Activated naive CD4-positive, alpha-beta T cell treated with Interleukin-2 at 50 U/mL for 16 hours (primary cell): ENCODE measurements at places on chromosomes 6 and 20.

DNA sequence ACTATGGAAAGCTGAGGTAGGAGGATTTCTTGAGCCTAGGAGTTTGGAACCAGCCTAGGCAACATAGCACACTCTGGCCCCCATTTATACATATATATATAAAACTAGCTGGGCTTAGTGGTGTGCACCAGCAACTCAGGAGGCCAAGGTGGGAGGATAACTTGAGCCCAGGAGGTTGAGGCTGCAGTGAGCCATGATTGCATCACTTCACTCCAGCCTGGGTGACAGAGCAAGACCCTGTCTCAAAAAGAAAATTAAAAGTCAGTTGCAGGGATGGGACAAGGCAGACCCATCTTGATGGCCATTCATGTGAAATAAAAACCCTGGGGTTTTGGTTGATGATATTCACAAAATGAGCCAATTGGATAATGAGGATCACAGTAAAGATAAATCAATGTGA, 6.6 kb upstream of the GTF2H4 start:
- DNase-seq, result no peak

GRCh38 chr6:42136508-42137193, 5.8 kb downstream of the C6orf132 start:
- peak; percentile 7 for DNase-seq

DNA sequence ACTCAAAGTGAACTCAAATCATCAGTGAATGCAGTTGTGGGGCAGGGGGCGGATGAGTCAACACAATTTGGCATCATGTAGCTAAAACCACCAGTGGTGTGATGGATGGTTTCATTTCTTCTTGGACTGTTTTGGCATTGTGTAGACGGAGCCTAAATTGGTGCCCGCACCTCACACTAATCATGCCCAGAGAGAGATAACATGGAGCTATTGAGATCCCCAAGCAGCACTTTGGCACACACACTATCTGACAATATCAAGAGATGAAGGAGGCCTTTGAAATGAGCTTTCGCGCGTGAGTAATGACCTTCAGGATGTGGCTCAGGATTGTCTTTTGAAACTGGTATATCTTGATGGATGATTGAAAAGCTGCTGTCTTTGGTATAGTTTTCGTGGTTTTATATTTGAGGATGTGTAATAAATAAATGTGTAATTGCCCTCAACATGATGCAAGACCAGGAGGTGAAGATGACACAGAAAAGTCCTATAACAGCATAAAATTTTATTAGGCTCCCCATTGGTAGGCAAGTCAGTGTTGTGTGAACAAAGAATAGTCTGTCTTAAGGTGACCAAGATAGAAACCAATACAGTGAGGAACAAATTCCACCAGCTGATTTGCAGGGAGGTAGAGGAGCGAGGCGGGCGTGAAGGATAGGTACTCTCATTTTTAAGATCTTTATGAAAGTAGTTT, 174.2 kb downstream of the TSHZ2 start:
- peak; percentile 61 for DNase-seq

GRCh38 chr6:93045156-93045555, 374.2 kb downstream of the EPHA7 start:
- no peak for DNase-seq

DNA sequence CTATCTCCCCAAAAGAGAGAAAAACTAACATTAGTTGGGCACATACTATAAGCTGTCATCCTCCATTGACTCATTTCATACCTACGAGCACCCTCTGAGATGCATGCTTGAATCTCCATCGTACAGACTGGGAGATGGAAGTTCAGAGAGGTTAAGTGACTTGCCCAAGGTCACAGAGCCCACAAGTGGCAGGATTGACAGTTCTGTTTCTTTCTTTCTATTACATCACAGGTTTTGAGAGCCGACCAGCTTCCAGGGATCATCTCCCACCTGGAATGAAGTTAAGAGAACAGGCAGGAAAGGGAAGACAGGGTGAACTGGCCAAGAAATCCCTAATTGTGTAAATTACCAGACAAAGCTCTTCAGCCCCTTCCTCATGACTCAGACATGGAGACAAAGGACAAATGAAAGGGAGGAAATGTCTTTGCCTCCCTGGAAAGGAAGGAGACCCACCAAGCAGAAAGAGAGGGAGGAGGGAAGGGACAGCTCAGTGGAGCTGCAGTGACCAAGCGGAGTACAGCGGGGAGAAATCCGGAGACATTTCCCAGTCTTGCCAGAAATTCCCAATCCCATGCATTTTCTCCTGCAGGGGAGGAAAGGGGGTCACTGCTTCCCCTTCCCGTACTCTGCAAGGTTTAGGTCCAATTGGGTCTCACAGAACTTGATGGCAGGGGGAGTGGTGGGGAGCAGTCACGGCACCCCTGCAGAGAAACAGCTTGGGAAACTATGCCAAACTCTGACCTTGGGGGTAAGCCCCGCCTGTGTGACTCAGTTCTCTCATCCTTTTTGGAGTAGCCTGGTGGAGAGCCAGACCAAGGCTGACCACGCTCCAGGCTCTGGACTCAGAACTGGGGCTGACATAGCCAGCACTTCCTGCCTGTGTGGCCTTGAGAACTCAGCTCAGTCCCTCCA, 154.3 kb downstream of the ANKRD60 start:
- no peak for DNase-seq

GRCh38 chr6:1856381-1856780, 246.7 kb downstream of the FOXC1 start:
- DNase-seq, result no peak

GRCh38 chr20:8670893-8671215, 398.0 kb upstream of the PLCB4 start:
- DNase-seq, result no peak

DNA sequence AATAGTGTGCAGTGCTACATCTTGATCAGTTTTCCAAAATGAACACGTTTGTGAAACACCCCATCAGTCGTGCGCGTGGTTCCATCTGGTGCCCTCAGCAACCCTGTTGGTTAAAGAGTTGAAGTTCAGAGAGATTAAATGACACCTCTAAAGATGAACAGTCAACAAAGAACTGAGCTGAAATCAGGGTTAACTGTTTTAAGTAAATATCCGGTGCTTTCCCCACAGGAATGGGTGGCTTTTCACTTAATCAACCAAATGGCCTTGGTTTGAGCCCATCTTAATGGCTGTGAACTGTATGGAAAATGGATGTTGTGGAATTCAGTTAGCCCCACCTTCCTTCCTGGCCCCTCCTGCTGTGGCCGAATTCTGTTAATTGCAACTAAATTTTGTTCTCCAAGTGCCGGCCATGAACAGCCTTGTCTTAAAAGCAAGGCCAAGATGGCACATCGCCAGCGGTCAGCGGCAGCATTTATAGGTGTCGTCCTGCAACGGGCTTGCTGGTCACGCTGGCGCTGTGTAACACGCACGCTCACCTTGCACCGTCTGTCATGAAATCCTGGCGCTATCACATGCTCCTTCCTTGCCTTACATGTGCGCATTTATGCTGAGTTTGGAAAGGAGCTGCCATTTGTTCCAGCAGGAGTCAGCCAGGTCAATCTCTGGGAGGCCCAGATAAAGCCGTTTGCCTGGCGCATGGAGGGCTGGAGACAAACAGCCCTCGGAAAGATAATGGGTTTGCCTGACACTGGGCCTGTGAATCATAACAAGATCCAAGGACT, 164.5 kb downstream of the ERMARD start:
- DNase-seq, result no peak

GRCh38 chr6:134341999-134342567, 24.2 kb upstream of the SGK1 start:
- DNase-seq, result no peak
